Hepatocyte (in vitro differentiated cells): ENCODE measurements at places on chromosomes 13 and 19.

DNA sequence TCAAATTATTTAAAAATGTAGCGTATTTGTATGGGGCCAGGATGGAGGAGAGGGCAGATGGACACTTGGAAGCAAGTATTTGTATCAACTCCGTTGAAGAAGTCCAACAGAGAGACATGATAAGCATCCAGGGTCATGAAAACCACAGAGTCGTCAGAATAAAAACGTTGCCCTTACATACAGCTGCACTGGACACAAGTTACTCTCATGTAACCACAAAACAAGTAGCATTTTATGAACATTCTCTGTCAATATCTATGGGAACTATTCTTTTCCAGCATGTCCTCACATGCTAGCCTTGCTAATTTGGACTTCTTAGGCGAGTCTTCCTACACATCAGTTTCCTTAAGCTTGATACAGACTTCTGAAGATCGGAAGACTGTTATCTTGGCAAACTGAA lies 35.0 kb downstream of the EFNB2 start:
- DNase-seq, result no peak

DNA sequence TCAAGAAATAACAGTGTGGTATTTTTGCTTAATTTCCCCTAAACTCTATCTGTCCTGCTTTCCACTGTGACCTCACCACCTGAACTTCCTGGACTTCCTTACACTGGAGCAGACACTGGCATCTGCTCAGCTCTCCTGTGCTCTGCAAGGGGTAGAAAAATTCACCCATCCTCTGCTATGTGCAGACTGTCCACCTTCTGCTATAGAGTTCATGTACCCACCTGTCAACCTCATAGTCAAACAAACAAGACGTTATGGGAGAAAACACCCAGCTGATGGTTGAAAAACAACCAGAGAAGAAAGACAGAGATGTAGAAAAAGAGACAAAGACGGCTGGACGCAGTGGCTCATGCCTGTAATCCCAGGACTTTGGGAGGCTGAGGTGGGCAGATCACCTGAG lies 12.2 kb downstream of the LAIR1 start:
- DNase-seq, result no peak

- DNase-seq, result no peak
These were observed 492.6 kb downstream of the RFC3 start for GRCh38 chr13:34310539-34310938.

DNA sequence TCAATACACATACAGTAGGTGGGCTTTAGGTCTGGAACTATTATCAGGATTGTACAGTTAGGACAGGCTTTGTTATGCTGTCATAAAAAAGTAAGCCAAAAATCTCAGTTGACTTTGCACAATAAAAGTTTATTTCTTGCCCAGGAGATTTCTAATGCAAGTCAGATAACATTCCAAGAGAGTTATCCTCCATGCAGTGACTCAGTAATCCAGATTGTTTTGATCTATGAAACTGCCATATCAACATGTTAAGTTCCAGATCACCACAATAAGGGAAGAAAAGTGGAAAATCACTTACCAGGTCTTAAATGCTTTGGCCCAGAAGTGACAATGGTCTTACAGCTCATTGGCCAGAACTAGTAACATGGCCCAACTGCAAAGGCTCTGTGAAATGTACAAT lies 636.2 kb upstream of the KLF12 start:
- DNase-seq, result no peak

GRCh38 chr19:40510526-40511115 lies 43.8 kb downstream of the SPTBN4 start:
- no peak for DNase-seq

- DNase-seq, result no peak
These were observed 40.2 kb upstream of the NPAS1 start for GRCh38 chr19:46979126-46980105.

- DNase-seq, result peak; percentile 62
These were observed 10.2 kb downstream of the DHRS12 start for GRCh38 chr13:51793570-51794271.

DNA sequence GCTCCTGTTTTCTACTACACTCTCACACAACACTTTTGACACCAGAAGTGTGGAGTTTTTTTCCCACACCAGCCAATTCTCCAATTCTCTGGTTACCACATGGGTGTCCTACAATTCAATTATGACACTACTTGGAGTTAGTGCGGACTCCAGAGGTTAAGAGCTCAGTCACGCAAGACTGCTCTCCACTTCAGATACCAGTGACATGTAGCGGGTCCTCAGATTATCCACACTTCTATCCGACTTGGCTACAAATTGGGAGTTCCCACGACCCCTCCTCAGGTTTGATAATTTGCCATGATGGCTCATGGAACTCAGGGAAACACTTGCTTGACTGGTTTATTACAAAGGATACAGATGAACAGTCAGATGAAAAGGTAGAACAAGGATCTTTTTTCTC lies 32.9 kb downstream of the PAN3 start:
- no peak for DNase-seq

- no peak for DNase-seq
These were observed 73.4 kb upstream of the POMP start for GRCh38 chr13:28585561-28585960.

DNA sequence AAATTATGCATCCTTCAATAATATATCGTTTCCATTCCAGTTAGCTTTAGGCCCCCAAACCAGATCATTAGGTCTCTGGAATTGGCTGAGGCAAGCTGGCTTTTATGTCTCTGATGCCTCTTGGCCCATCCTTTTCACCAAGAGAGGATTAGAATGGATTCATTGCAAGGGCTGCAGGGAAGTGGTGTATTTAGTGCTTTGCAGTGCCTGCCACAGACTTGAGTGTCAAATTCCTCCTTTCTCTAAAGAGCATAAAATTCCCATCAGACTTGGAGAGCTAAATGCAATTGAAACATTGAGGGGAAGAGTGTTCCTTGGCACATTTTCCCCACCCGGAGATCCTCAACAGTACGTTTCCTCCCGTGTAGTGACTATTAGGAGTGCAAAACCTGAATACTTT lies 302.6 kb downstream of the ATP8A2 start:
- no peak for DNase-seq

GRCh38 chr19:44602081-44602480 lies 11.3 kb upstream of the IGSF23 start:
- DNase-seq, result peak; percentile 62

DNA sequence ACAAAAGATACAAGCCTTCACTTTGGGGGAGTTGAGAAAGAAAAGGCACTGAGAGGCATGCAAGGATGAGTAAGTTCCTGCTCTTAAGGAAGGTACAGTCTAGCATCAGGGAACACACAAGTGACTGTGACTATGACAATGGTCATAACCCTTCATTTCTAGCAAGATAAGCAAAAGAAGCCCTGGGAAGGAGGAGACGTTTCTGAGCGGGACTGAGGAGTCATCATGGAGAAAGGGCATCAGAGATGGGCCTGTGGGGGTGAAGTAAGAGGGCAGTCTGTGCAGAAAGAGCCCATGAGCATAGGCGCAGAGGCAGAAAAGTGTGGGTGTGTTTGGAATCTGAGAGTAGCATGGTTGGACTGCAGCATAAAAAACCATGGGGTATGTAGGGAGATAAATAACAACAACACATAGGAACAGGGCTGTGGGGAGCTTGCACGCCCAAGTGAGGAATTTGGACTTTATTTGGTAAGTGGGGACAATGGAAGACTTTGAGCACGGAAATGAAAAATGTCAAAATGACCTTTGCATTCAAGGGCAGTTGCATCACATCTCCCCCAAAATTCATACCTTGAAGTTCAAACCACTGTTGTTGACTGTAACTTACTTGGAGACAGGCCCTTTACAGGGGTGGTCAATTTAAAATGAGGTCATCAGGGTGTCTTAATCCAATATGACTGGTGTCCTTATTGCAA lies 86.7 kb downstream of the MBNL2 start:
- no peak for DNase-seq

- DNase-seq, result no peak
These were observed 21.5 kb upstream of the FXYD3 start for GRCh38 chr19:35093941-35094647.

GRCh38 chr13:30030141-30030750 lies 179.8 kb upstream of the UBL3 start:
- no peak for DNase-seq

DNA sequence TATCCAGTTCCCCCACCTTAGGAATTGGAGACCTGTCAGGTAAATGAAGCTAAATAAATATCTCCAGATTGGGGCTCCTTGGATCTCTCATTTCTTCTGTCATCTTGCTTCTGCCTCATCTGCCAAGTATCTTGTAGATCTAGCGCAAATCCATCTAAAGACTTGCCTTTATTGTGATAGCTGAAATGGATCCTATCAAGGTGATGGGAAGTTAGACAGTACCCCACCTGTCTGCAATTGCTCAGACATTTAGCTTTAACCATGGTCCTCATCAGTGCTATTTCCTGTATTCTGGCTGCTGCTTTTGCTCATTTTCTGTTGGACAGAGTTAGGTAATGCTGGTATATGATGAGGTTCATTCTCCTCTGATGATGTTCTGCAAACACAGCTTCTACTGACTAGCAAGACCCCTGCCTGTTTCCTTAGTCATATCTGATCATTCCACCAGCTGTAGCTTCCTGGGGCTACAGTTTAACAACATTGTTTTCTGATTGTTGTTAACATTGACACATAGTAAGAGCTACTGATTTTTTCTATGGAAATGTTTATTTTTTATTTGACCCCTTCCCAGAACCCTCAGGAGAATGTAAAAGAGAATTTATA lies 340.0 kb downstream of the DCT start:
- DNase-seq, result no peak

DNA sequence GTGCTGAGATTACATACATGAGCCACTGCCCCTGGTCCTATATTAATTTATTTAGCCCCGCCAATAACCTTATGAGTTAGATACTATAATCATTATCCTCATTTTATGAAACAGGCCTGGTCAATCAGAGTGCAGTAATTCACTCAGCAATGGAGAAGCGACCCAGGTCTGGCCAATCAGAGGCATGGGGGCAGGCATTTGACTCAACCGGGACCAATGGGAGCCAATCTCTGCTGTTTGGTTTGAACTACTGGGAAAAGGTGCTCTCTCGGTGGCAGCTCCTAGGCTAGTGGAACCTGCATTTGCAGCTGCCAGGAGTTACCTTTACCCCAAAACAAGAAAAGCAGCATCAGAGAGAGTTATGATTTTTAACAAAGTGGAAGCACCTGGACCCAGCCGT lies 6.6 kb downstream of the SIRT2 start:
- no peak for DNase-seq

DNA sequence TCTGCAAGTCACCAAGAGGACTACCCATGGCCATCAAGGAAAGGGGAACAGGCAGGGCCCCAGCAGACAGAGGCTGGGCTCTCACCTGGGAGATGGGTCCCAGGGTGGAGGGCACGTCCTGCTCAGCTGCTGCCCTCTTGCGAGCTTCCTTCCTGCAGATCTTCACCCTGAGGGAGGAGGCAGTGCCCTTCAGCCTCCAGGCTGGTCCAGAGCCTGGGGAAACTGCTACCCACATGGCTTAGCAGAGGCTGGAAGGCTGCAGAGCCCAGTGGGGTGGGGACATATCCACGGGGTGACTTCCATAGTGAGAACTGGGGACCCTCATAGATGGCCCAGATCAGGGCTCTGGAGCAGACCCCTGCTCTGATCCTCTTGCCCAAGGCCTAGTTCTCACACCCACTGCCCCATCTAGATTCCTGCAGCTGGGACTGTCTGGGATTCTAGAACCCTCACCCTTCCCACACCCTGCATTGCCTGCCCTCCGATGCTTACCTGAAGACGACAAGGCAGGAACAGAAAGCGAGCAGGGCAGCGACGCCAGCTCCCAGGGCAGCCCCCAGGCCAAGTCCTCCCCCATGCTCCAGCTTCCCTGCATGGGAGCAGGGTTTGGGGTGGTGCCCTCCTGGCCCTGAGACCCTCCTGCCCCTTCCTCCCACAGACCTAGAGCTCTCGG lies 9.0 kb downstream of the SIGLEC11 start:
- no peak for DNase-seq

DNA sequence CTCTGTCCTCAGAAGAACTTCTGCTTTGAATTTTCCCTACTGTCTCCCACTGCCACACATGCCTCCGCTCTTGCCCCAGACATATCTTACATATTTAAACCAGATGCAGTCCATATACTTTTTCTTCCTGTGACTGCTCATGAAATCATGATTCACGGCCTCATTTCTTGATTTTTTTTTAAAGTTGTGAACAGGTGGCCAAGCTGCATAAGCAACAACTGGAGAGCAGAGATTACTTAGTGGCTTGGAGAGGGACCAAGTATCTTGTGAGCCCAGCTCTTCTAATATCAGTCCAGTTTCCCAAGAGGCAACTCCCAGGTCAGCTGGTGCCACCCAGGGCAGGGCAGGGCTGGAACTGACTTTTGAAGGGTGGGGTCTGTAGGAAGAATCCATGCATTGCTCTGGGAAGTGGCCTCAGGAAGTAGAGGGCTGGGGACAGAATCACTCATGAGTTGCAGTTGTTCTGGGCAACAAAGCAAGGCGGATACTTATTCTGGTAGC lies 152.4 kb downstream of the LMO7 start:
- no peak for DNase-seq

DNA sequence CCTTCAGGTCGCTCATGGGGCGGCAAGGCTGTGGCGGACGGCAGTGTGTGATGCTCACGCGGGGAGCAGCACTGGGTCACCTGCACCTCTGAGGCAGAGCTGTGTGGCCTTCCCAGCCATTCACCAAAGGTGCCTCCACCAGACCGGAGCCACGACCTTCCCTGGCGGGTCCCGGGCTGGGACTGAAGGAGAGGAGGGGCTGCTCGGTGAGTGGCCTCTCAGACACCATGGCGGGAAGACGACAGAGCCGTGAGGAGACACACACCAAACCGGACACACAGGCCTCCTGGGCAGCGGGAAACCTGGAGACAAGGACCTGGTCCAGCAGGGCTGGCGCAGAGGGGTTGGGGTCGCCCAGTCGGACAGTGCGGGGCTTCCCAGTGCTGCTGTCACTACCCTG lies 7.5 kb downstream of the MCF2L start:
- no peak for DNase-seq

DNA sequence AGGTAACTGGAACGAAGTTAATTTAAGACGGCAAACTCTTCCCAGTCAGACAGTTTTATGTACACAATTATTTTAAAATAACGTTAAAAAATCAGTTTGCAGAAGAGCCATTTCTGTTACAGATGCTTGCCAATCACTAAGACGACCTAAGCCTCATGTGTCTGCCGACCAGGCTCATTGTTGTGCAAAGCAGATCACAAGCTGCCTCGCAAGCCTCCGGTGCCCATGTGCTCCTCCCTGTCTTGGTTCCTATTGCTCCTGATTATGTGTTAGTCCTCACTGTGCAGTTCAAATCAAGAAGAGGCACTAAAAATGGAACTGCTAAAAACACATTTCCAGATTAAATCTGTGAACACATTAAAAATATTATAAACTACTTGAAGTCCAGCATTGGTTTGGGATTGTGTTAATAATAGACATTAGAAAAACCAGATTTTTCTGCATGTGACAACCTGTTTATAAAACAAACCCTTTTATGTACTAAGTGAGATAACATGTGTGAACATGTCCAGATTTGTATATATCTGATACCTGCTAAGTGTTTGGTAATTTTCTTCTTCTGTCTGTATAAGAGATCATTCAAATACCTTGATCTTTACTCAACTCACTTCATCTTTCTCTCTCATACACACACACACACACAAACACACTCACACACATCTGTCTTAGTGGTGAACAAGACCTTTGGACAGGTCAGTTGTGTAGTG lies 81.9 kb upstream of the SLC15A1 start:
- no peak for DNase-seq
